Thoracic aorta (tissue), 2 donors: ENCODE measurements at places on chromosomes 12 and 14.

DNA sequence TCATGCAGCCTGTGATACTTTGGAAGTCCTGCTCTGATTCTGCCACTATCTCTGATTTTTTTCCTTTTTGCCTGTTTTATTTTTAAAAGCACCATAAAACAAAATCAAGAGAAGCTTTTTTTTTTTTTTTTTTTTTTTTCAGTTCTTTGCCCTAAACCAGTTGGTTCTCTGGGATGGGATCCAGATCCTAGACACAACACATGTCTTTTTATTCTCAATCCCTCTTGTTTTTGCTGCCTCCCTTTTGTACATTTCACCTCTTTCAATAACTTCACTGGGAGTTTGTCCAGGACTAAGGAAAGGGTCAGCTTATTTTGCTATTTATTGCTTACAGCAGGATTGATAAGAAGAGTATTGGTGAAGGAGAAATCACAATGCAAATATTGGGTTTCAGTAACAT, 139.4 kb downstream of the GRIP1 start:
- no peak for DNase-seq

- no peak for DNase-seq
Observed at GRCh38 chr12:109739747-109740693, 26.4 kb downstream of the FAM222A start.

DNA sequence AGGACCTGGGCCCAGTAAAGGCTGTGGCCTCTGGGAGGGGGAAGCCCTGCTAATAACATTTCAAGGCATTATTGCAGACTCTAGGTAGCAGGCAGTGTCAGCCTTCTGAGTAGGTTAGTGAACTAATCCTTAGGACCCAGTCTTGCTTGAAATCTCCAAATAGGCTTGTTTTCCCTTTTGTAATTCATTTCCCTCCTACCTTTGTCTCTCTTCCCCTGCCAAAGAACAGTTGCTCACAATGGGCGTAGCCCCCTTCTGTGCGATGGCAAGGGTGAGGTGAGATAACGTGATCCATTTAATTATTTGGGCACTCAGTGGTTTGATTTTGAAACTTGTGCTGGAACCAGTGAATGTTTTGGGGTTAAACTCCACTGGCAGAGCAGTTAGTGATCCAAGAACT, 10.9 kb downstream of the PELI2 start:
- DNase-seq = no peak

GRCh38 chr14:54350203-54350602, 46.6 kb upstream of the CDKN3 start:
- no peak for DNase-seq

DNA sequence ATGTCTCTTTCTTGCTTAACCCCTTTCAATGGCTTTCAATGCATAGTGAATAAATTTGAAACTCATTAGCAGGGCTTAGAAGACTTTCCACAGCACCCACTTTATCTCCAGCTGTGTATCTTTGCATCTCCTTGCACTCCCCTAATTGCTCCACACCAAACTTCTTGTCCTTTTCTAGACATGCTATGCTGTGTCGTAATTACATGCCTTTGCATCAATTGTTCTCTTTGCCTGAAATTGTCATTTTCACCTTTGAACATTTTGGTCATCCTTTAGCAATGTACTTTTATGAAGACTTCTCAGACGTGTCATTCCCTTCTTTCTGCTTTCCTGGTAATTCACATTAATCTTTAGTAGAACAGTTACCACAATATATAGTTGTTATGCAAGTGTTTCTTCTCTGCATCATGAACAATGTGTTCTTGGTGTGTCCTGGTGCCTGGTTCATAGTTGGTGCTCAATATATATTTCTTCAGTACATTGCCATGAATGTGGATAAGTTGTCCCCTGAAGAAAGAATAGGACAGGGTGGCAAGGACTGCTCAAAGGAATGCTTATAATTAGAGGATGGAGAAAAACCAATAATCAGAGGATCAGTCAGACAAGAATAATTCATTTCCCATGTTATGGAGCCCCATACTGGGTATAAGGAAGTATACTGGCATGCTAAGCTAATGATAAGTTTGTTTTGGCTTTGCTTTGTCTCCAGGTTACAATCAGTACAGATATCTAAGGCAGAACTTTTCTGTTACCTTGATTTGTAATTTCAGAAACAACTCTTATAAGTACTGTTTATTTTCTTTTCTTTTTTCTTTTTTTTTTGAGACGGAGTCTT, 27.2 kb downstream of the ARF6 start:
- no peak for DNase-seq

GRCh38 chr12:69987579-69988091, 162.6 kb downstream of the MYRFL start:
- peak; percentile 42 for DNase-seq

DNA sequence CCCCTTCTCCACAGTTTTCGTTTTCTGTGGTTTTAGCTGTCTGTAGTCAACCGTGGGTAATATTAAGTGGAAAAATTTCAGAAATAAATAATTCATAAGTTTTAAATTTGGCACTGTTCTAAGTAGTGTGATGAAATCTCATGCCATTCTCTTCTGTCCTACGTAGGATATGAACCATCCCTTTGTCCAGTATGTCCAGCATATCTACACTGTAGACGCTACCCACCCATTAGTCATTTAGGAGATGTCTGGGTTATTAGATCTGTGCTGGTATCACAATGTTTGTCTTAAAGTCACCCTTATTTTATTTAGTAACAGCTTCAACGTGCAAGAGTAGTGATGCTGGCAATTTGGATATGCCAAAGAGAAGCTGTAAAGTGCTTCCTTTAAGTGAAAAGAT, 44.7 kb downstream of the ATF7IP start:
- no peak for DNase-seq

GRCh38 chr14:35504260-35504659, 29.7 kb upstream of the INSM2 start:
- no peak for DNase-seq

DNA sequence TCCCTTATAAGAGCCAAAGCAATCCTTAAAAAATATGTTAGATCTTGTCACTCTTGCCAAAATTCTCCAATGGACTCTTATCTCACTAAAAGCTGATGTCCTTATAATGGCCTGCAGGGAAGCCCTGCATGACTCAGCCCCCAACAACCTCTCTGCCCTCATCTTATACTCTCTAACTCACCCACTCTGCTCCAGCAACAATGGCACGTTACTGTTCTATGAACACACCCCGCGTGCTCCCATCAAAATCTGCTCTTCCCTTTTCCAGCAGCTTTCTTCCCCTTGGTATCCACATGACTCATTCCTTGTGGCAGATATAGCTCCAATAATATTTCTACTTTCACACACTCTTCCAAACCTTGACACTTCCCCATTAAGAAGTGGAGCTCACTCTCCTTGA, 108.1 kb downstream of the DENND5B start:
- no peak for DNase-seq

GRCh38 chr14:104137297-104138097, 890 bp upstream of the KIF26A start:
- no peak for DNase-seq

DNA sequence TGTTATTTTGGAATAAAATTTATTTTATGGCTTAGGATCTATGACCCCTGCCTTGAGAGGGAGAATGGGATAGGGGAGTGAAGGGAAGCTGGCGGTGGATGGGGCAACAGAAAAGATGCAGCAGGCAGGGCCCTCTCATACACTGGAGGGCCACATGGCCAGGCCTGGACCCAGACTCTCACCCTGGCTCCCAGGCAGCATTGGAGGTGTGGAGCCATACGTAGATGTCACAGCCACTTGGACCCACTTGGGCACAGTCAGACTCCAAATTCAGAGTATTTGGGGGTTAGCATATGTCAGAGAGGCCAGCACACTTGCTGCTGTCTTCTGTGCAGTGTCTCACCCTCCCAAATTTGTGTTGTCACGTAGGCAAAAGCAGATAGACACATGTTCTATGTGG, 6.5 kb downstream of the NAB2 start:
- no peak for DNase-seq

GRCh38 chr12:26297396-26298070, 102.2 kb downstream of the SSPN start:
- DNase-seq = no peak

- DNase-seq = no peak
Observed at GRCh38 chr14:51593397-51593796, 58.3 kb upstream of the FRMD6 start.

DNA sequence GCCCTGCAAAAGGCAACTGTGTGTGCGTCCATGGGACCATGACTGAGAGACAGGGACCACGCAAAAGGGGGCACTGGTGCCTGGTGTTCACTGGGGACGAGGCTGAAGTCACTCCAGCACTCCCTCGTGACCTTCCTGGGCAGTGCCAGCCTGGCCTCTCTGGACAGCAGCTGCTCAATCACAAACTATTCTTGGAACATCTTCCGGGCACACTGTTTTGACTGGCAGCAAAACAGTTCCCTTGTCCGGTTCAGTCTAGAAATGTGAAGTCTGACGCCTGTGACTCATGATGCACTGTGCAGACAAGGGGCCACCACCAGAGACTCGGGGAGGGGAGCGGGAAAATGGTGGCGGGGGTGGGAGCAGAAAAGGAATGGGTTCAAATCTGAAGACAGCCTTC, 20.8 kb downstream of the SNRNP35 start:
- peak; percentile 75 for DNase-seq

GRCh38 chr12:108699955-108700563, 31.3 kb downstream of the CORO1C start:
- DNase-seq = no peak

DNA sequence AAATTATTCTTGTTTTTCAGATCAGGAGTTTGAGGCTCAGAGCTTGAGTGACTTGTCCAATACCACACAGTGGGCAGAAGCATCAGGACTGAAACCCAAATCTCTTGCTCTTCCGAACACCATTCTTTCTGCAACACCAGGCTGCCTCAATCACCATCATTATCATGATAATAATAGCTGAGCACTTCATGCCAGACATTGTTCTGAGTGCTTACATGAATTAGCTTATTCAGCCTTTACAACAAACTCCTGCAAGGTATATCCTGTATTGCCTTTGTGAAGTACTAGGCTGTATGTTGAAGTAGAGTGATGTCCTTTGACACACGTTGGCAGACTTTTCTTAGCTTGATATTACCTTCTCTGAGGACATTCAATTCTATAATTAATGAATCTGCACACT, 257.4 kb upstream of the ATP2B1 start:
- no peak for DNase-seq

- no peak for DNase-seq
Observed at GRCh38 chr12:57000393-57000792, 6.0 kb downstream of the ZBTB39 start.

DNA sequence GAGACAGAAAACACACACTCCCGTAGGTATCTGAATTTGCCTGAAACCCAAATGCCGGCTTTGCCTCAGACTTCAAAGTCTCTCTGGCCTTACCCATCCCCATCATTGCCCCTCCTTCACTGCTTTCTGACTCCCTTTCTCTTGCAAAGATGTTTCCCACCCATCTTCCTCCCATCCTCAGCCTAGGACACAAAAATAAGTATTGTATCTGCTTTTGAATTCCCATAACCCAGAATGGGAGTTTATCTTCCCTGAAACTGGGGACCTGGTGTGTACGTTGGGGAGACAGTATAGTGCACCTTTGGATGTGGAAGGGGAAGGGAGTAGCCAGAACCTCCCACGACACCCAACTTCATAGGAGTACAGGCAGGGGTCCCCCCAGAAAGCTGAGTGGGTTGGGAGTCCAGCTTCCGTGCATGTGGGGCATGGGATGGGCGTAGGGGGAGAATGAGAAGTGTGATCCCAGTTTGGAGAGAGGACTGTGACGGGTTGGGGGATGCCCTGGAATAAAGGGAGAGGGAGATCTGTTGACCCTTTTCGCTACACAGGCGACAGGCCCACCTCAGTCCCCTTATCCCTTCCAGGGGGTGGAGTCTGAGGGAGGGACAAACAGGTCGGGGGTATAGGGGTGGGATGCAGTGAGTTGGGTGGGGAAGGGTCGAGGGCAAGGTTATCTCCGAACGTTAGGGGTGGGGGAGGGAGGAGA, 488 bp upstream of the KIF5A start:
- no peak for DNase-seq

DNA sequence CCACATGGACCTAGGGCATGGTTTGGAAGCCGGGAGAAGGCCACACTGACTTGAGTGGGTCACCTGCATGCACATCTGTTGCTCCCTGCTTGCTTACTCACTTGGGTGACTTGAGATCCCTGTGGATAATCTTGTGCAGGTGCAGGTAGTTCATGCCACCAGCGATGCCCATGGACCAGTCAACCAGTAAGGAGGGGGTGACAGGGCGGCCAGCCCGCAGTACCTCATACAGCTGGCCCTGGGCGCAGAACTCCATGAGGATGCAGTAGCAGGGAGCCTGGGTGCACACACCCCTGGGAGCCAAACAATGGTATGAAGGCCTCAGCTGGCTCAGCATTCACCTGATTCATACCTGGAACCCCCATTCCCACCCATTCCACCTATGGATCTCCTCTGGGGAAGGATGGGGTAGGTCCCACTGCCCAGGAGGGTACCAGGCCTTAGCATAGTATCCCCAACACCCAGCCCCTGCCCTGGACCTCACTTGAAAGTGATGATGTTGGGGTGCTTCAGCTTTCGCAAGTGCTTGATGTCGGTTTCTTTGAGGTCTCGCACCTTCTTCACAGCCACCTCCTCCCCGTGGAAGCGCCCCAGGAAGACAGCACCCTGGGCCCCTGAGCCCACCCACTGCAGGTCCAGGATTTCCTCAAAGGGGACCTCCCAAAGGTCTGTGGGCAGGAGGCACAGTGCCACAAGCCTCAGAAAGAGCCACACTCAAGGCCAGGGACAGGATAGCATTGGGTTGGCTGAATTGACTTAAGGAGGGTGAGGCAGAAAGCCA, 13.1 kb downstream of the MAP3K12 start:
- DNase-seq = no peak

- no peak for DNase-seq
Observed at GRCh38 chr12:87779016-87779415, 250.2 kb downstream of the C12orf50 start.

- DNase-seq = no peak
Observed at GRCh38 chr12:77273898-77274297, 208.5 kb upstream of the E2F7 start.

- no peak for DNase-seq
Observed at GRCh38 chr14:67411820-67412421, at the start of gene PLEK2. Gene PLEK2 (minus strand): TSS chr14:67412165. CDS start chr14:67412059, 106 bp downstream.

DNA sequence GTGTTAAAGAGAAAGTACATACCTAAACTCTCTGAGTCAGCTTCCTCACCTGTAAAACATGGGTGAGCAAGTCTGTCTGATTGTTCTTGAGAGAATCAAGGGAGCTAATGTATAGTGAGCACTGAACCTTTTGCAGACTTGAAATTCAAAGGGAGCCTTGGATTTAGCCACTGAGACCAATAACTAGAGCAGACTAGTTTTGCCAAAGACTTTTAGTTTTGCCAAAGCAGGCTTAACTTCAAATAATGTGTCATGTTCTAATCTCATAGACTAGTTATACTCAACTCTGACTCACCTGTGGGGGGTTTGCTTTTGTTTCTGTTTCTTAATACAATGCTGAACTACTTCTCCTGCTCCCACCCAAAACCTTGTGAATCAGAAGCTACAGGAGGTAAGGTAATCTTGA, 123.7 kb downstream of the SLC25A21 start:
- DNase-seq = no peak

DNA sequence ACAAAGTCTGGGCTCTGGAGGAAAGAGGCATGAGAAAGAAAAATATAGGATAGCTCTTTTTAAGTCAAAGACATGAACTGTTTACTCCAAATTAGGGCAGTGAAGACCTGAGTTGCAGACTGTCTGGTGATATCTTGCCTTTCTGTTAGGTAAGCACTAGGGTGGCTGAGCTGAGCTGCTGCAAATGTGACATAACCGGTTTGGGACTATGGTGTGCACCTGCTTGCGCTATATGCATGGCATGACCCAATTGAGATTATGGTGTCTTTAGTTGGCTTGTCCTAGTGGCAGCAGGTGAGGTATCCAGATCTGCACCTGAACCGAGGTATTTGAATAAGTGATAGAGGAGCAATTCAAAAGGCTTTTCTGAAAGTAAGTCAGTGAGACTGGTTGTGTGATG, 345.6 kb downstream of the APAF1 start:
- no peak for DNase-seq

- DNase-seq = no peak
Observed at GRCh38 chr12:86666316-86666715, 410.1 kb upstream of the MGAT4C start.
